ENCODE measurements at places on chromosomes 3 and 15.

DNA sequence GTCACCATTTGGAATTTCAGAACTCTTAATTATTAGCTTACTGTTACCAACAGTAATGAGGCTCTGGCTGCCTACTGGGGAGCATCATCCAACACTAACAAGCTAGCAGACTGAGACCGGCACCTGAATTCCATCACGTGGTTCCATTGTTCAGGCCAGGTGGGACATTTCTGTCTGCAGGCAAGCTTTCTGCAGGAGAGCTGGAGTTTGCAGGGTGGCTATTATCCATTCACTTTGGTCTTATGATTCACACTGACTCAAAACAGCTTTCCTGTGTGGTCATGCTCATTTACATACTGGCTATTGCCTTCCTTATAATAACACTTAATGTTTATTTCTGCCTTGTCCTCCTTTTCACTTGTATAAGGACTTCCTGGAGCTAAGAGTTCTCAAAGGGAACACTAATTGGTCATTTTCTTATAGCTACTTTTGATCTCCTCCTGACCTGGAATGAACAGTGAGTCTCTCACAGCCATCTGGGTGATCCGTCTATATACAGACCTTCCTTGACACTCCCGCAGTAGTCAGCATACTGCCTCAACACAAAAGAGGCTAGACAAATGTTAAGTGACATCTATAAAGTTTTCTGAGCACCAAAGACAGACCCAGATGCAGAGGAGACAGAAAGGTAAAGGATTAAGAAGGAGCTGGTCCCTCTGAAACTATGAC lies 695.4 kb downstream of the FHIT start:
- DNase-seq, result no peak

GRCh38 chr3:139251529-139251928 lies 92.3 kb upstream of the MRPS22 start:
- DNase-seq, result no peak

GRCh38 chr3:71681224-71681668 lies 44.0 kb downstream of the EIF4E3 start:
- DNase-seq, result peak; percentile 26

DNA sequence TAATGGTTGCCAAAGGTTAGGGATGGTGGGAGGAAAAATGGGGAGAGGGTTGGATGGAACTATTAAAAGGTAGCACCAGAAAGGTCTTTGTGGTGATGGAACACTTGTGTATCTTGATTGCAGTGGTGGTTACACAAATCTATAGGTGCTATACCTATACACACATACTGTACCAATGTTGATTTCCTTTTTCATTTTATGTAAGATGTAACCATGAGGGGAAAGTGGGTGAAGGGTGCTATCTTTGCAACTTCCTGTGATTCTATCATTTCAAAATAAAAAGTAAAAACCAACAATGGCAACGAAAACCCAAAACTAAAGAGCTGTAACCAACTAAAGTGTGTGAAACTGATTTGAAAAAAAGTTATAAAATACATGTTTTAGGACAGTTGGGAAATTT lies 761 bp upstream of the ZNF35 start:
- DNase-seq, result no peak

DNA sequence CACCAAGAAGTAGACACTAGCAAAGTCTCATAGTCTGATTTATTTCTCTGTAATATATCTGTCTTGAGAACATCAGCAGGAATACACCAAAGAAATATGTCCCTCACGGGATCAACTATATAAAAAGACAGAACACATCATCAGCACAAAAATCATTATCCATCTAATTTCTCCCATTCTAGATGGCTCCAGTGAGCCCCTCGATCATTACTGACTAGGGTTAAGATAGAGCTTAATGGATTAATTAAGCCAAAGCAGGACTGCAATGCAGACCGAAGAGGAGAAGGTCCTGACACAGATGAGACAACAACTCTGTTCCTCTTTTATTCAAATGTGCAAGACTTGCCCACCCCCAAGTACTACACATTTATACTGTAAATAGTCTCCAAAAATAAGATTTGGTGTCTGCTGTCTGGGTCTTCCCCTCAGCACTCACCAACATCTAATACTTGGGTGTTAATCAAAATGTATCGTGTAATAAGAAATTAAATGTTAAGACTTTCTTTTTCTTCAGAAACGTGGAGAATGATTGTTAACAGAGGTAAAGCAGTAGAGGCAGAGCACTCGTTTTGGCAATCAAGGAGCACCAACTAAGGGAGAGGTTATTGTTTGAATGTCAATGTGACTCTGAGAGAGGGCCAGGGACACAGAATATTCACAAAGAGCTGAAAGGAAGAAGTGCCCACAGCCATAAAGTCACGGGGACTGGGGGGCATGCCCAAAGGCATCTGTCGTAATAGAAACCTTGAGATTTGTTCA lies 133.6 kb downstream of the TIGIT start:
- no peak for DNase-seq

- no peak for DNase-seq
These were observed 46.2 kb downstream of the NEK11 start for GRCh38 chr3:131072845-131073244.

Measured in BJ (cell line).